AG08396 (cell line): ENCODE measurements at places on chromosomes 3 and 15.

DNA sequence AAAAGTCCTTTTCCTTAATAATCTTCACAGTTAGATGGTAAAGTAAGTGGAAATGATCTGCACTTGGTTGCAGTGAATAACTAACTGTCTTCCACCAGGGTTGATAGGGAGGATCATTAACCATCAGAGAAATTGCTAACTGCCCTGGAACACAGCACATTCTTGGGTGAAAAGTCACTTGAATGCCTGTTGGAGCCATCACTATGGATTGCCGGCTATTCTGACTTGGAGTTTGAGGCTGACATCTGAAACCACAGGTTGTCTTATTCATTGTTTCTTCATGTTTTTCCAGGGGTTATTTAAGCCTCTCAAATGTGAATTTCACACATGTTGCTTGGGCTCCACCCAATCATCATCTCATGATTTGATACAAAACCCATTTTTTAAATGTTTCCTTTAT, 901.4 kb downstream of the MCTP2 start:
- DNase-seq = peak; percentile 26

- DNase-seq = no peak
Measured at GRCh38 chr15:60496853-60497252, 17.9 kb upstream of the ICE2 start.

DNA sequence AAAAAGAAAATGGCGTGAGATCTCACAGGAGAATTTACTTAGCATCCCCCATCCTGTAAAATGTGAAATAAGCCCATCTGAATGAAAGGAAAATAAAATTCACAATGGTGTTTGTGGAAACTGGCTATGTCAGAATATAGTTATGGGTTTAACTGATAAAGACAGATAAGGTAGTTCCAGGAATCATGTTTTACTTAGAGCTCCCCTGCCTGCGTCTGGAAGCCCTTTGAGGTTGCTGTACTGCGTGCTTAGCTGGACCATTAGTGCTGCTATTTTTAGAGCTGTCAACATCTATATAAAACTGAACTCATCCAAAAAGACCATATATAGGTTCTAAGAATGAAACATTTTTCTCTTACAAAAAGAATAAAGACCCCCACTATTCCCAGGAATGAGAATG, 130.8 kb downstream of the LSAMP start:
- DNase-seq = no peak

DNA sequence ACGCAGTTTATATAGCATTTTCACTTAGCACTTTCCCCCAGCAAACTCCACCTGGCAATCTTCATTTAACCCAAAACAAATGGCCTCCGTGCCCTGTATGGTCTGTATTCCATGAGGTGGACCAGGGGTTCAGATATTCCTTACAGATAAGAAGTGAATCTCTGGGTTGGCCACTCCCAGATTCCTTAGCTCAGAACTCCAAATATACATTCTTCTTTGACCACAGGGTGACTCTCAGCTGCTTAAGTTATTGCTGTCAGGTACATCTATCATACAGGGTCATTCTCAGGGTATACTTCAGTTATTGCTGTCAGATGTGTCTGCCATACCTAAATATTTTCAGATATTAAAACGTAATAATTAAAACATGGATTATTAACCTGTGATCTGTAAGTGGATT, 229.8 kb downstream of the TBL1XR1 start:
- no peak for DNase-seq

DNA sequence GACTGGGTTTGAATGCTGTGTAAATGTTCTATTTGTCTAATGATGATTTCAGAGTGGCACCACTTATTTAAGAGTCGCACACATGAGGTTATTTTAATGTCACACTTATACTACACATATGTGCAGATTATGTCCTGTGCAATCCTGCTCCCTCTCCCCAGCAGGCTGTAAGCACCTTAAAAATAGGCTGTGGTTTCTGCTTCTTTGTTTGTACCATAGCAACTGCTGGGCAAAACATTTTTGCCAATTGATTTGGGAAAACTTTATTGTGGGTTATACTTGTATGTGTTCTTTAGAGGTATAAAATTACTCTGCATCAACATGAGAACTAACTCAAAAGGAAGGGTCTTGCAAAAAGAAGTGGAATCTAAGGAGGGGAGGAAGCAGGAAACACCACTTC, 318.5 kb downstream of the NTRK3 start:
- DNase-seq = no peak

DNA sequence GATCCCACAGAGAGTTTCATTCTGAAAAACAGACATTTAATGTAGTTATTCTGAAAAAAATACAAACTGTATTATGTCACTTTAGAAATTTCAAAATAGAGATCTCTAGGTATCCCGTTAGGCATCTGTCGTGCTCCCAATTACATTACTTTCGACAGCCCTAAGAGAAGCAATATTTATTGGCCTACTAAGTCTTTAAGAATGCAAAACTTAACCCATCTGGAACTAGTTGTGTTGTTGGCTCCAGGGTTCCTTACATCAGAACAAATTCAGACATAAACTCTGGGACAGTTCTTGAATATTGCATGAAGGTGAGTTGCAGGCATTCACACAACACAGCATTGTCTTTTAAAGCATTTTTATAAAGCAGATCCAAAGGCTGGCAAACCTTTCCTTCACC, 498.4 kb downstream of the FHIT start:
- no peak for DNase-seq

- DNase-seq = no peak
Measured at GRCh38 chr3:128420289-128420688, 46.4 kb downstream of the DNAJB8 start.

GRCh38 chr3:45753095-45753494, 43.2 kb downstream of the SLC6A20 start:
- no peak for DNase-seq

- no peak for DNase-seq
Measured at GRCh38 chr15:98769867-98770266, 121.5 kb downstream of the IGF1R start.

GRCh38 chr15:70519004-70519365, 244.4 kb downstream of the UACA start:
- DNase-seq = no peak
